ENCODE measurements at places on chromosomes 1 and 21.

DNA sequence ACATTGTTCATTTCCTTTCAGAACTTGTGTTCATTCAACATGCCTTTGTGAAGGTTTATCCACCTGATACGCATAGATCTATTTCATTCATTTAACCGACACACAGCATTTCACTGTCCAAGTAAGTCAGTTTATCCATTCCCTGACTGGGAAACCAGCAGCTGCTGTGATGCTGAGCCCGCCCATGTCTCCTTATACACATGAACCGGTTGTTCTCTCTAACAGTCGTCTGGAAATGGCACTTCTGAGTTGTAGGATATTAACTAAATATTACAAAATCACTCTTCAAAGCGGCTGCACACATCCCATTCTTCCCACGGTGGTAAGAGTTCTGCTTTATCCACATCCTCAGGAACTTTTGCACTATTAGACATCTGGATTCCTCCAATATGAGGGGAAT lies 71.1 kb downstream of the NPHP4 start:
- no peak for DNase-seq

DNA sequence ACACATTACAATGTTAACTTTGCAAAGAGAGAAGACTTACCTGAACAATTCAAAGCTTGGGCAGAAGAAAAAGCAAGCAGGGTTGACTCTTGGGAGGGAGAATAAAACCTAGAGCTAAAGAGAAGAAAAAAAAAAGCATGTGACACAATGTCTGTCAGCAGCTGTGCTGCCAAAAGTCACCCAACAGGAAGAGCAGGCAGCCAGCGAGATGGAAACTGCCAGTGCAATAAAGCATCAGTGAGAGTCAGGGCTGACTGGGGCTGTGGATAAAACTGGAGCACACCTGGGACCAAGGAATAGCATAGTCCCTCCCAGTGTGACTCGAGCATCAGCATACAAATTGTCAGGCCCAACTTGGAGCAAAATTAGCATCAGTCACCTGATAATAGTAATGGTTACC lies 65.0 kb upstream of the SLC22A15 start:
- no peak for DNase-seq

GRCh38 chr1:218967836-218968235 lies 205.8 kb upstream of the LYPLAL1 start:
- DNase-seq, result peak; percentile 62

GRCh38 chr1:234724516-234725176 lies 114.7 kb upstream of the IRF2BP2 start:
- no peak for DNase-seq

GRCh38 chr21:43928222-43929125 lies 63.5 kb downstream of the AGPAT3 start:
- DNase-seq, result no peak

Data from retinal pigment epithelial cell (primary cell).